Activated CD4-positive, alpha-beta memory T cell treated with anti-CD3 and anti-CD28 coated beads for 36 hours (primary cell): ENCODE measurements at places on chromosomes 3 and 15. TPM values are rescaled to one million over a fixed set of nuclear protein-coding genes. Genes with fewer than 3 reads are reported as not detected.

CCDC54 gene
- not detected for total RNA-seq

SEMA7A gene
- total RNA-seq = 68.4 TPM

RASL12 gene
- not detected for total RNA-seq

FAM81A gene
- not detected for total RNA-seq

MEX3B gene
- 0.82 TPM for total RNA-seq

SPINK8 gene
- total RNA-seq = not detected

GOLGA6L1 gene
- total RNA-seq = not detected

VGLL3 gene
- not detected for total RNA-seq

CLRN1 gene
- total RNA-seq = not detected

TGM4 gene
- total RNA-seq = not detected

CCK gene
- total RNA-seq = not detected

GABRR3 gene
- not detected for total RNA-seq

A4GNT gene
- not detected for total RNA-seq

RLBP1 gene
- total RNA-seq = not detected

SCAANT1 gene
- total RNA-seq = not detected

KBTBD13 gene
- total RNA-seq = not detected

DCBLD2 gene
- total RNA-seq = 1.2 TPM

TMEM41A gene
- total RNA-seq = 16.2 TPM

DLEC1 gene
- total RNA-seq = 1.1 TPM

CPEB1 gene
- total RNA-seq = 0.07 TPM

SHF gene
- total RNA-seq = 12.5 TPM

CHCHD4 gene
- 17.5 TPM for total RNA-seq

ANKRD34C gene
- total RNA-seq = not detected

THAP10 gene
- total RNA-seq = 0.51 TPM

PEX11A gene
- 3.1 TPM for total RNA-seq

LRRIQ4 gene
- total RNA-seq = 0.14 TPM

KCTD6 gene
- 8.0 TPM for total RNA-seq

CHRNA5 gene
- total RNA-seq = 4.0 TPM

ROBO2 gene
- total RNA-seq = not detected

CLEC3B gene
- not detected for total RNA-seq
